ENCODE measurements at places on chromosomes 12 and 14.

- no peak for DNase-seq
Observed at GRCh38 chr14:39442293-39442692, 10.1 kb upstream of the FBXO33 start.

DNA sequence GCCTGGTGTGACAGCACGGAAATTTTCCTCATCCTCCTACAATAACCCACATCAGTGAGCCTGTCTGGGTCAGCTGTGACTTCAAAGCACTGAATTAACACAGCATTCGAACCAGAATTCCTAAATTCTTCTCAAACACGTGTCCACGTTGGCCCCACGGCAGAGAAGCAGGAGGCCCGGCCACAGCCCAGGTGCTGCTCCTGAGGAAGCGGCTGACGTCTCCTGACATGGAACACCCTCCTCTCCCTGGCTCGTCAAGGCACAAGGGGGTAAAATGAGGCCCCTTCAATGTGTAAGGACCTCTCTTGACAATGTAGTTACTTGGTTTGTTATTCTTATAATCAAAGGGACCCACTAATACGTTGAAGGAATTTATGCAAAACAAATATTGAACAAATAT is 156.3 kb upstream of the GSC start:
- no peak for DNase-seq

- DNase-seq: no peak
Observed at GRCh38 chr12:1314523-1314922, 279.9 kb downstream of the FBXL14 start.

DNA sequence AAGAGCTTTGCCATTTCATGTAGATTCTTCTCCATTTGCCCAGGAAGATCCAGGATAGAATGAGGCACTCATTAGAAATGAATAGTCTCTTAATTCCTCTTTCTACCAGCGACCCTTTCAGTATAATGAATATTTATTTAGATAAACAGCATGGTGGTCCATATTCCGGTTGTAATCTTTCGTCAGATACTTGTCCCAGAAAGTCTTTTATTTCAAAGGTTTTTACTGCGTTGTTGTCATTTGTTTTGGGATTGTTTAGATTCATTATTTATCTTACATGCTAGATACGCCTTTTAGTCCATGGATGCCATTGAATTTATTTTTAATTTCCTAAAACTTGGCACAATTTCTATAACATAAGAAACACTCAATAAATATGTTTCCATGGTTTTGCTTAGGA is 139.7 kb upstream of the FLRT2 start:
- no peak for DNase-seq

GRCh38 chr12:117034701-117035151 is 64.5 kb downstream of the TESC start:
- no peak for DNase-seq

- DNase-seq: no peak
Observed at GRCh38 chr14:100558226-100558625, 29.0 kb downstream of the BEGAIN start.

DNA sequence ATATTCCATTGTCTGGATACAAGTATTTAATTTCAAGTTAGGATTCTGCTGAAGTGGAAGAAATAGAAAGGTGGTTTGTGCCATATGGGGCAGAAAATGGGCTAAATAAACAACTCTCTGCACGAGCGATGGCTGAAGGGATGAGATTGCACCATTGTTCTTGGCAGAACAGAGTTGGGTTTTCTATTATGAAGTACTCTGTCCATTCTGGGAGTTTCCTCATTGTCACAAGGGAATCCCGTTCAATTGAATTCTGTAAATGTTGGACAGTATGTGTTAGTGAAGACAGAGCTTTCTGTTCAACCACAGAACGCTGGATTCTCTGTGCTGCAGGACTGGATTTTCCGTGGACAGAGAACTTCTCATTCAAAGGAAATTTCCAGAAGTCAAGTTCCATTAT is 345.5 kb upstream of the PRICKLE1 start:
- DNase-seq: no peak

DNA sequence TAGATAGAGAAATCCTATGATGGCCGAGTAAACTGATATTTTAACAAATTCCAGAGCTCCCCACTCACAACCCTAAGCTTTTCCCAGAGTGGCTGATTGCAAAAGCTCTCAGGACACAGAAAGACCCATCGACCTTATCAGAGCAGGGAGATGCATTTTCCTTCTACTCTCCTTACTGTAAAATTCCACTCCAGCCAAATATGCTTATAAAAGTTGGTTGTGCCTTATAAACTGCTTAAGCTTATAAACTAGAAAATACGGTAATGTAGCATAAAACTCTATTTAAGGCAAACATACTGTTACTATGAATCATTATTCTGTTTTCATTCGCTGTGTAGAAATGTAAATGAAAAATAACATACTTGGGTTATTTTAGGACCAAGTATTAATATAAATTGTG is 41.6 kb upstream of the TRHDE start:
- no peak for DNase-seq

- no peak for DNase-seq
Observed at GRCh38 chr12:124364543-124364942, 69.7 kb downstream of the RFLNA start.

DNA sequence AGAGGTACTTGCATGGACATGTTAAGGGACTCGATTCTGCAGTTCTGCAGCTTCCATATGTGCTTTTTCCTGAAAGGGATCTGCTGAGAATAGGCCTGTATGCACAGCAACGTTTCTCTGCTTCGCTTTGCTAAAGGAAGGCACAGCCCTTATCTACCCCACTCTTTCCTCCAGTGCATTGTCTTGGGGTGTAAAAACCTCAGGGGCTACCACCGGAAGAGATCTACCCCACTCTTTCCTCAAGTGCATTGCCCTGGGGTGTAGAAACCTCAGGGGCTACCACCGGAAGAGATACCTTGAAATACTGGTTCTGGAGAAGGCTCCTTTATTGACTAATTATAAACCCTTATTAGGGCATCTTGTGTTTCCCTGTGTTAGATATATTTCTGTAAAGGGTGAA is 52.9 kb downstream of the SEL1L start:
- no peak for DNase-seq

DNA sequence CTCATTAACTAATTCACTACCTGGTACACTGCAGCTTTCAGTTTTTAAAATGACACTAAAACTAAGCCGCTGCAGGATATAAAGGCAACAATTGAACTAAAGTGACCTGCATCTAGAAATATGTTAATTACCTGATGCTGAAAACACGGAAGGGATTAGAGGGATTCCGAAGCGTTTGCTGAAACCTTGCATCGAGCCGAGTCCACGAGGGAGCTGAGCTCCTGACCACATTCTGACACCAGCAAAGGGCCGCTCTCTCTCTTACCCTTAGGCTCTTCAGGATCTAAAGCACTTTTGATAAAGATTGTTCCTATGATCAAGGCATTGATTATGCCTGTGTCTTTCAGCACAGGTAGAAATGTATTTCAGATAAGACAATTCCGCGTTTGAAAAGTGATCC is 59.5 kb upstream of the CDKN3 start:
- DNase-seq: no peak

DNA sequence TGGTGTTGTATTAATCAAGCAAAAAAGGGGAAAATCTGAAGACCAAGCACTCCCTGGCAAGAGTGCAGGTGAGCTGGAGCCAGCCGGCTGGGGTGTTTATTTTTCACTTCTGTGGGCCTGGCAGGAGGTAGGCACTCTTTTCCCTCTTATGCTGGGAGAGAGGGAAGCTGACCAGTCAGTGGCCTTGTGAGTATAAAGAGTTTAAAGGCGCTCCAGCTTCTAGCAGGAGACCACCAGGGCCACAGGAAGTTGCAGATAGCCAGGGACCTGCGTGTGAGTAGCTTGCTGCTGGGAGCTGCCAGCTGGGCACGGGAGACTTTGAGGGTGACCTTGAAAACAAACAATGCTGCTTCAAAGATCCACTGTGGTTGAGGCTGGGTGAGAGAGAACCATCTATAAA is 217.4 kb upstream of the PWP1 start:
- DNase-seq: no peak

DNA sequence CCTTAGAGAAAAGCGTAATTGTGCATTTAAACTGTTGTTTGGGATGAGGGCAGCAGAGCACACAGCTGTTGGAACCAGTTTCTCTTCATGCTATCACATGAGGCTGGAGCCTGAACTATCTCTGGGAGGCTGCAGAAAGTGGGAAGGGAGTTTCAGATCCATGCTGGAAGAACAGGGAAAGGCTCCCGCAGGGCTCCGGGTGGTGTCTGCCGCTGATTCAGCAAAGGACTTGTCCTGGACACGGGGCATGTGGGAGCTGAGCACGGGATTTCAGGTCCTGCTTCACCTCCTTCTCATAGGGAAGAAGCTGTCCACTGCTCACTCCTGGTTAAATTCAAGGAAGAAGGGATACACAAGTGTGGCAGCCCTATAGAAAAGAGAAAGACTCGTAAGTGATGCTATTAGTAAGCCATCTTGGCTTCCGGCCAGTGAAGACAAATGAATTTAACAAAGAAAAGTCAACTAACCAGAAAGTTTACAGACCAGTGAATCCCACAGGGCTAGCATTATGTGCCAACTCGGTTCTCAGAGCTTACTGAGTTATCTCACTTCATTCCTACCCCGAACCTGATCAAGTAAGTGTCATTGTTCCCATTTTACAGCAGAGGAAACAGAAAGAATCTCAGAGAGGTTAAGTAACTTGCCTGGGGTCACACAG is 6.7 kb upstream of the FZD10 start:
- DNase-seq: no peak

- DNase-seq: no peak
Observed at GRCh38 chr14:71301611-71302010, 394.4 kb downstream of the PCNX1 start.

GRCh38 chr12:1993871-1994371 is 10.3 kb downstream of the DCP1B start:
- no peak for DNase-seq

DNA sequence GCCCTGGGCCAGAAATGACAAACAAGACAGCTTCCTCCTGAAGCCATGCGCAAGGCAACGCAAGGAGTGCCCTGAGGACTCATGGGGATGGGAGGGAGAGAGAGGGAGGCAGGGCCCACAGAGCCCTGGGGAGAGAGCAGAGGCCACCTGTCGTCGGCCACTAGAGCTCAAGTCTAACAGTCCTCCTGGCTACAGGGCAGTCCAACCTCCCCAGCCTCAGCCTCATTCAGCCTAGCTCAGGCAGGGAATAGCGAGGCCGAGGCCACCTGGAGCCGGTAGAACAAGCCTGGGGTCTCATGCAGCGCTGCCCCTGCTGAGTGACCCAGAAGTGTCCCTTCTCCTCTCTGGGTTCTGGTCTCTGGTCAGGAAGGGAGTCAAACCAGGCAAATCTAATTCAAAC is 69.5 kb downstream of the BCL11B start:
- no peak for DNase-seq

GRCh38 chr14:37172024-37172869 is at the start of gene SLC25A21:
Gene SLC25A21 (minus strand): TSS chr14:37172606.
- DNase-seq: no peak

- DNase-seq: no peak
Observed at GRCh38 chr14:73312687-73313086, 75.4 kb downstream of the PAPLN start.

- DNase-seq: peak; percentile 15
Observed at GRCh38 chr12:85423947-85424346, 143.9 kb downstream of the ALX1 start.

DNA sequence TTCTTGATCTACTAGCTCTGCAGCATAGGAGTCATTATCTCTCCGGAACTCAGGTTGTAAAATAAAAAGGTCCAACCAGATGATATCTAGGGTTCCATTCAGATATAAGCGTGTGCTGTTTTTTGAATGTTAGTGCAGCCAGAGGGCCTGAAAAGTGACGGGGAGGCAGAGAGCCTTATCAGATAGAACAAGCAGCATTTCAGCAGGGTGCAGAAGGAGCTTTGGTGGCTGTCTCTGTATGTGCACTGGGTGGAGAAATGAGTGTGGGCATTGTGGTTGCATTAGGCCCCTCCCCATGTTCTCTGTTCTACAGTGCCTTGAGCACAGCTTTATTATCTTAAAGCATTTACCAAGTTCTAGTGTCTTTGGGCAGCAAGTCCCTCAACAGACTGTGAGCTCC is 275.1 kb downstream of the NRXN3 start:
- DNase-seq: no peak

- no peak for DNase-seq
Observed at GRCh38 chr14:65366802-65367565, 45.5 kb upstream of the FUT8 start.

- no peak for DNase-seq
Observed at GRCh38 chr14:67575684-67576083, 24.4 kb downstream of the PIGH start.

GRCh38 chr14:73238941-73239340 is 1.6 kb downstream of the PAPLN start:
- DNase-seq: no peak

Data from NAMALWA (cell line).